Posterior vena cava (tissue), 2 donors: ENCODE measurements at places on chromosomes 6 and 20. TPM values are rescaled to one million over a fixed set of nuclear protein-coding genes. Genes with fewer than 3 reads are reported as not detected.

- no peak for DNase-seq
Observed at GRCh38 chr6:141486942-141487341, 645.8 kb upstream of the GJE1 start.

ABHD16B gene
- total RNA-seq, result not detected

AIF1 gene
- 68.7 TPM for total RNA-seq

- no peak for DNase-seq
Observed at GRCh38 chr6:34888514-34888856, 570 bp upstream of the ANKS1A start.

HAO1 gene
- total RNA-seq, result not detected

- DNase-seq, result no peak
Observed at GRCh38 chr20:39009348-39009747, 47.2 kb downstream of the DHX35 start.

DNA sequence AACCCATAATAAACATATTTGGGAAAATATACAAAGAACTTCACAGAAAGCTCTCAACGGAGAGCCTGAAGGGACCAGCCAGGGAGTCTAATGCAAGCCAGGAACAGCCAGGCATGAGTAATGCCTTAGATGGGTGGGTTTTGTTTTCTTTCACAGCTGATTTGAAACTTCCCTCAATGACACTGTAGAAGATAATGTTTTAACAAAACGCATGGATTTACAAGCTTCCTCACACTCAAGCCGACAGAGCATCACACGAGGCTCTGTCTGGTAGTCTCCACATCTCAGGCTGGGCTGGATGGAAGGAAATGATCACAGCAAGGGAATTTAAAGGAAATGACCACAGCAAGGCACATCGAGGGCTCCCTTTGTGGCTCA, 113.9 kb downstream of the GMPR start:
- DNase-seq, result no peak

APOBEC2 gene
- total RNA-seq, result 0.43 TPM
